ENCODE measurements at places on chromosomes 2 and 18.

- DNase-seq: peak; percentile 82
Observed at GRCh38 chr2:85538507-85539360, at the start of gene MAT2A. TSS of gene MAT2A (plus strand) at chr2:85539168. CDS start at chr2:85539288, 120 bp downstream.

DNA sequence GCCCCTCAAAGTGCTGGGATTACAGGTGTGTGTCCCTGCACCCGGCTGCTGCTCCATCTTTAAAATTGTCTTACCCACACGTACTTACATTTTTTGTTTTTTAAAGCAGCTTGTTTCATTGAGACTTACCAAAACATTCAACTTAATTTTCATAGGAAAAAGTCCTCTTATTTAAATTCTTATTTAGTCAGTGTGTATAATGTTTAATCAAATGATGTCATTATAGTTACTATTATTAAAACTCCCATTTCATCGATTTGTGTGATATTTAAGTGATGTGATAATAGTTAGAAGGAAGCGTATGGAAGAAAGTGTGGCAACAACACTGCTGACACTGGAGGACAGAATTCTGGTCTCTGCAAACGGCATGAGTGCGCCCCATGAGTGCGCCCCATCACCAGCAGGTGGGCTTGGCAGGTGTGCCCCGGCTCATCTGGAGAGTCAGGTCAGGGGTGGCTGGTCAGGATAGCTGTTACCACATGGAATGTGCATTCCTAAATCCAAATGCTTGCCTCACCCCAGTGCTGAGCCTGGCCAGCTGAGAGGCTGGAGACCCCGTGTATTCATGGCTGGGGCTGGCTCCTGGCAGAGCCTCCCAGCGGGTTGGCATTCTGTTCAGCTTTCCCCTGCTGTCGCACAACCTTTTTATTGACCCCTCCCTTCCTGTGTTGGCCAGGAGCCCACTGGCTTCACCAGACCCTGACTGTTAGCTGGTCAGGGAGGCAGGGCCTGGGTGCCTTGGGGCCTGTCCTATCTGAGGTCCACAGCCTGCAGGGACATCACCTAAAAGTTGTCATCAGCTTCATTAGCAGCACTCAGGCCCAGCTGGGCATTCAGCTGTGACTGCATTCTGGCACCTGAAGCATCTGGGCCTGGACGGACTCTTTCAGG lies 79.7 kb downstream of the AGAP1 start:
- DNase-seq: no peak

- DNase-seq: peak; percentile 34
Observed at GRCh38 chr2:70793450-70793849, 3.0 kb upstream of the FIGLA start.

DNA sequence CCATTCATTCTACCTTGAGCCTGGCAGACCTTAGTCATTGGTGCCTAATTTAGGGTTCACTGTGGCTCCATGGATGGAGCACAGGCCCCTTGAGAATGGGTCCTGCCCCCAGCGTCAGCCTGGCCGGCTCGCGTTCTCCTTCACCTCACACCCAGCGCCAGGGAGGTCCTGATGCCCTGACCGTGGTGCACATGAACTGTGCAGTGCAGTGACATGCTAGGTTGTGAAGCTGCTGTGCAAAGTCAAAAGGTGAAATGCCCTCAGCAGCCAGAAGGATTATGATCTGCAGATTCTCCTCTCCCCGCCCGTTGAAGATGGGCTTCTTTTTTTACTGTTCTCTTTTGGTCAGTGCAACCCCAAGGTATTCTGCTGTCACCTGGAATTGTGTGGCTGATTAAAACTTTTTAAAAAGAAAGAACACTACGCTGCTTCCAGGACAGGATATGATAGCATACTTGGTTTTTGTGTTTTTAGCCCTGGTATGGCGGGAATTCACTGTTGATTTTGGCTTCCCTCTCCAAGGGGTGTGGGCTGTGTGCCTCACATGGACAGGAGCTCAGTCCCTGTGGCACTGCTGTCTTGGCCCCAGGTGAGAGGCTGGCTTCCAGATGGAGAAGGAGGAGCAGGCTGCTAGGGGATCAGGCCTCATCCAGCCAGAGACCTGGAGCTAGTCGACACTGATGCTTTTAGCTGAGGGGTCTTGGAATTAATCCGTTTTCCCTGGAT lies 49.4 kb upstream of the MCFD2 start:
- no peak for DNase-seq

DNA sequence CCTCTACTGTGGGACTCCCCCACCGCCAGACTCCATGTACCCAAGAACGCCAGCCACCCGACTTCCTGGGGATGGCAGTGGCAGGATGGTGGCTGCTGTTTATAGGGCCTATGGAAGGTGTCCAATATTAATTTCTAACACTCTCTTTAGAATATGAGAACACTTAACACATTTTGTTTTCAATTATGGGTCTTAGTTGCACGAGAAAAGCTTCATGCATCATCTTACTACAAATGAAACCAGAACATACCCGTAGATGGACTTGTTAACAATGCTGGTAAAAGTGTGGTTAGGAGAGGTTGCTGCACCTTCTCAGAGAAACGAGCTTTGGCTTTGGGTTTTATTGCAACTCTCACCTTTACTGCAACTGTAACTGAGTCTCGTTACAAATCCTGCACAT lies 335.6 kb upstream of the ID2 start:
- DNase-seq: no peak

Measured in AML-193 (cell line).